ENCODE measurements at places on chromosomes 5 and 9.
A peak's percentile ranks its signal among the peaks of the same experiment; 100 is the strongest.

GRCh38 chr9:127059765-127060361, 62.6 kb downstream of the ANGPTL2 start:
- no peak for DNase-seq

DNA sequence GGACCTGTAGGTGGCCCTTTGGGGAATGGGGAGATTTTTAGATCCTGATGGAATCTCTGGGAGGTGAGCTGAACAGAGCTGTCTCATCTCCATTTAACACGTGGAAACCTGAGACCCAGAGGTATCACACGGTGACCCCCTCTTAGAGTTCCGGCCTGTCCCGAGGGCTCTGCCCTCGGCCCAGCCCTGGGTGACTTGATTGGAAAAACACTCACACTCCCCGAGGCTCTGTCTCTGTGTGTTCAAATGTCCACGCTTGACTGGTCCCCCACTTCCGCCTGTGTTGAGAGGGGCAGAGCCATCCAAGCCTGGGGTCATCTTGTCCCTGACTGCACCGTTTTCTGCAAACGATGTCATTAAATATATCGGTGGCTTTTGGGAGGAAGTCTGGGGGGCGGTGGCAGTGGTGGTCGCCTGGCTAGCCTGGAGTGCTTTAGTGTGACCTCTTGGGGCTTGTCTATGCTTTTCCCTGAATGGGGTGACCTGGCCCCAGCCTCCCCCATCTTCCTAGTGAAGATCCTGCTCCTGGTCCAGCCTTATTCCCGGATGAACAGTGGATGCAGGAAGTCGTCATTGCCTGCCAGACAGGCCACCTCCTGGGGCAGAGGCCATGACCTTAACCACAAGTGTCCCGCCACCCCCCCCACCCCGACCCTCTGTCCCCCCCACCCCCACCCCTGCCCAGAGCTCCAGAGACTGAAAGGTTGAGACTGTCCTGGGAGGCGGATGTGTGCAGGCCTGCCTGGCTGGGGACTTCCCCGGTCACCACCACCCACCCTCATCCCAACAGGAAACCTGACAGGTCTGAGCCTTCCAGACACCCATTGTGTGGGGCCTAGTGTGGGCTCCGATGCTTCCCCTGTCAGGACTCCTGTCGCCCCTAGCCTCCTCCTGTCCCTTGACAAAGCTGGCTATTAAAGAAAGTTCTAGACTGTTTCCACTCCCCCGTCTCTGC, 5.3 kb upstream of the DAB2IP start:
- DNase-seq = no peak

DNA sequence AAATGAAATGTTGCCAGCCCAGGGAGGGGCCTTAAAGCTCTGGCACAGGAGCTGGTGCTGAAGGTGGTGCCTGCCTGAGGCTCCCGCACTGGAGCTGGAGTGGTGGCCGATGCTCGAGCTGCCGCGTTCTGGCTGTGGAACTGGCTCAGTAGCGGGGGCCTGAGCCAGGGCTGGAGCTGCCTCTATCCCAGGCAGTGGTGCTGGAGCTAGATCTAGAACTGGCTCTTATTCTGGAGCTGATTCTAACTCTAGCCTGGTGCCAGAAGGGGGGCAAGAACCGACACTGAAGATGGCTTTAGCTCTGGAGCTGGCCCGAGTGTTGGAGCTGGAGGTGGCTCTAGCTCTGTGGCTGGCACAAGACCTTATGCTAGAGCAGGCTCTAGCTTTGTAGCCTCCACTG, 19.2 kb downstream of the OBP2B start:
- no peak for DNase-seq

GRCh38 chr9:112334432-112334841, 1.0 kb upstream of the PTBP3 start:
- DNase-seq = peak; percentile 23

GRCh38 chr9:133558191-133559126, 24.0 kb downstream of the ADAMTSL2 start:
- DNase-seq = no peak

DNA sequence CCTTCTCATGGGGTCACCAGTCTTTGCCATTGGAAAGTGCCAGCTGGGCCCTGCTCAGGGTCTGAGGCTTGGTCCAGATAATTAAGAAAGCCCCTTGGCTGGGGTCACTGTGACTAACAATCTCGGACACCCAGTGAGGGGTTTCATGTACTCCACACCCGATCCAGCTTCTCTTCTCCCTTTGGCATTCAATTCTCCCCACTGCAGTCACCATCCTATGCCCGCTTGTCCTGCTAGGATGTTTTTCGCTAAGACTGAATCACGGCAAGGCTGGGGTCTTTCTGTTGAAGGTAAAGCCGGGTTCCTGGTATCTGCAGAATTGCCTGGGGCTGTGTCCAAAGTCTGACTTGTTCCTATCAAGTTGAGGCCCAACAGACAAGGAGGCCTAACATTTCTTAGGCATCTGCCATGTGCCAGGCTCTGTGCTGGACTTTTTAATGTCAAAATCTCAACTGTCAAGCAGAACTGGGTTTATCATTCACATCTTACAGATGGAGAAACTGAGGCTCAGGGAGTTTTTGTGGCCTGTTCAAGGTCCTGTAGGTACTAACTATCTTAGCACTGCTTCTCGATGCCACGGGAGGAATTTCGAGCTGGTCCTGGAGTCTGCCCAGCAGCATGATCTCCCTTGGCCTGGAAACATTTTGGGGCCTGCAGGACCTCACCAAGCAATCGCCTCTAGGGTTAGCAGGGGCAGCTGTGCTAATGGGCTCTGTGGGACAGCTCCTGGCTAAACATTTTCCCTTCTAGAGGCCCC, 142.0 kb upstream of the ALDH1B1 start:
- DNase-seq = no peak

DNA sequence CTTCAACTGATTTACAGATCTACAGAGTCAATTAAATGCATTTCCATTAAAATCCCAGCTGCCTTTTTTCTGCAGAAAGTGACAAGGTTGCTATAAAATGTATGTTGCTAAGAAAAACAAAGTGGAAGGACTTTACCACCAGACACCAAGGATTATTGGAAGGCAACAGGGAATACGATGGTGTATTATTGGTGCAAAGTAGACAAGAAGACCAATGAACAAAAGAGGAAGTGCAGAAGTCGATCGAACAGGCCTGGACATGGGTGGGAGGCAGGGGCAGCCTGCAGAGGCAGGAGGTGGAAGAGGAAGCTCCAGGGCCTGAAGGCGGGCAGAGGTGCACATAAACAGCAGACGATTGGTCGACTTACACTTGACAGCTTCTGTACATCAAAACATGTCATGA, 10.6 kb upstream of the SLC6A19 start:
- no peak for DNase-seq

GRCh38 chr5:127367946-127368465, 77.4 kb downstream of the MEGF10 start:
- DNase-seq = no peak

GRCh38 chr9:127360829-127361228, 36.1 kb upstream of the SLC2A8 start:
- no peak for DNase-seq
